Fibroblast of skin of right biceps (primary cell): ENCODE measurements at places on chromosomes 11 and 22.
A peak's percentile ranks its signal among the peaks of the same experiment; 100 is the strongest.

DNA sequence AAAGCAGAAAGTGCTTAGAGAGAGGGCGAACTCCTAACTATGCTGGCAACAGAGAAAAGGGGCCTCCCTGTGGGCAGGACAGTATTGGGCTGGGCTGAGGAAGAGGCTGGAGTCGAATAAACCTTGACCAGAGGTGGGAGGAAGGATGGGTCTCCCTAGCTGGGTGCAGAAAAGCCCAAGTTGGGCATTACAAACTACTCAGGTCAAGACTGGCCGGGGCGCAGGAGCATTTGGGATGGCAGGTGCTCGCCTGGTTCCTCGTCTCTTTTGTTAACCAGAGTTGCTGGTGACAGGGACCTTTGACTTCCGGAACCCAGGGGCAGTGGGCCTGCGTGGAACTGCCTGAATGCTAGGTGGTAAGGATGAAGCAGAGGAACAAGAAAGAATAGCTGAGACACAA is 80.3 kb upstream of the SHISAL1 start:
- DNase-seq = no peak

DNA sequence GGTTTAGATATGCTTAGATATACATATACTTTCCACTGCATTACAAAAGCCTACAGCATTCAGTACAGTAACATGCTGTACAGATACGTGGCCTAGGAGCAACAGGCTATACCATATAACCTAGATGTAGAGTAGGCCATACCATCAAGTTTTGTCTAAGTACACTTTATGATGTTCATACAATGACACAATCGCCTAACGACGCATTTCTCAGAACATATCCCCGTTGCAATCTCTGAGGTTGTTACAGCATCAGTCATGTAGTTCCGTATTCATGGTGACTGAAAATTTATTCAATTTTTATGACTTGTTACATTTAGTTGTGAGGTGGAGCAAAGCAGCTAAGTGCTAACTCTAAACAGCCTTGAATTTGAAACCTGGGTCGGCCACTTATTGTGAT is 6.7 kb downstream of the ZBTB44 start:
- no peak for DNase-seq

- DNase-seq = peak; percentile 85
Measured at GRCh38 chr22:29625090-29625825, 21.8 kb downstream of the NF2 start.

GRCh38 chr11:133705873-133706272 is 139.4 kb downstream of the SPATA19 start:
- no peak for DNase-seq

DNA sequence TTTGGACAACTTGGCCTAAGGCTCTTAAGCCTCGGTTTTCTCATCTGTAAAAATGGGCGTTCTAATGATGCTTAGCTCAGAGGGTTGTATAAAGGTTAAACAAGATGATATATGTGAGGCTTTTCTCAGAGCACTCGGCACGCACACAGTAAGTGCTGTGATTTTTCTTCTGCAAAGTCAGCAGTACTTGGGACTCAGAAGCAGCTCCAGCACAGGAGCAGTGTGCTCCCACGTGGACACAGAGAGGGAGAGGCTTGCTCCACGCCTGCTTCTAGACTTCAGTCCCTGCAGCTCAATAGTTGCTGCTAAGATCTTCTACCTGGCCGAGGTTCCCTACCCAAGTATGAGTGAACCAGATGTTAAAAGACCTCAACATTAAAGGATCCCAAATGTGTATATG is 39.9 kb upstream of the PHF21A start:
- no peak for DNase-seq

DNA sequence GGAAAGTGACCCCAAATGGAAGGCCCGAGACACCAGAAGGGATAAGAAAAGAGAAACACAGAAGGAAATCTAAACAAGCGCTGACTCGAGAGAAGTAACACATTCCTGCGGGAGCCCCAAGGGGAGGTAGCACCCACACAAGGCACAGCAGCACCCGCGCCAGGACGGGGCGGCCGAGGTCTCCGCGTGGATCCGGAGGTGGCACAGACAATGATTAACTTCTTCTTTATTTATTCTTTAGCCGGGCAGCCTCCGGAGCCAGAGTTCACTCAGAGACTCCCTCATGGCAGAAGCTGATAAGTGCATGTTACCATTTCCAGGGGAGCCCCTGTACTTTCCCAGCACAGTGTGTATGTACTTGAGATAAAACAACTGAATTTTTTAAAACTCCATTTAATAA is 5.1 kb downstream of the TOLLIP start:
- no peak for DNase-seq

DNA sequence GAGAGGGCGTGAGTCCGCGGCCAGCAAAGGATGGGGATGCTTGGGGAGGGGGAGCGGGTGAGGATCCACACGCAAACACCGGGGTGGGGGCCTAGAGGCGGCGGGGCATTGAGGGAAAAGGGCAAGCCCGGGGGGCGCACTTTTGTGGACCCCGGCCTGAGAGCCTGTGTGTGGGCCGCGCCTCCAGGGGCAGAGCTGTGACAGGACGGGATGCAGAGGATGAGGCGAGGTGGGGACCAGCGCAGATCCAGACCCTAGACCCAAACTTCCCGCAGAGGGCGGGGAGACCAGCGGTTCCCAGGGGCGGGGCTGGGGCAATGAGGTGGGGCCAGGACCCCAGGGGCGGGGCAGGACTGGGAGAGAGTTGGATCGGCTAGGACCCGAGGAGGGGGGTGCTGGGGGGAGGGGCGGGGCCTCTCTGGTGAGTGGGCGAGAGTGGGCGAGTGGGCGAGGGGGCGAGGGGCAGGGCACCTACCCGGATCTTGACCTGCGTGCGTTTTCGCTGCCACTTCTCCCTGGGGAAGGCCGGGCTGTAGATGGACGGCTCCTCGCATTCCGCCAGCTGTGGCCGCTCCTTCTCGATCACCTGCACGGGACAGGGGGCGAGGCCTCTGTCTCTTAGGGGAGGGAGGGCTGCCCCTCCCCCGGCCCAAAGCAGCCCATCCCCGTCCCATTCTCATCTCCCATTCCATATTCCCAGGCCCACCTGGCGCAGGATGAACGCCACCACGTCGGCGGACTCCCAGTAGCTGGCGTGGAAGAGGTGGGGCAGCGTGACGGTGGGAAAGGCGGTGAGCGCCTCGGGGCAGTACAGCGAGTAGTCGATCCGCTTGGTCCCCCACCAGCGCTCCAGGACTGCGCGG is 10.6 kb downstream of the PITPNM1 start:
- DNase-seq = no peak

DNA sequence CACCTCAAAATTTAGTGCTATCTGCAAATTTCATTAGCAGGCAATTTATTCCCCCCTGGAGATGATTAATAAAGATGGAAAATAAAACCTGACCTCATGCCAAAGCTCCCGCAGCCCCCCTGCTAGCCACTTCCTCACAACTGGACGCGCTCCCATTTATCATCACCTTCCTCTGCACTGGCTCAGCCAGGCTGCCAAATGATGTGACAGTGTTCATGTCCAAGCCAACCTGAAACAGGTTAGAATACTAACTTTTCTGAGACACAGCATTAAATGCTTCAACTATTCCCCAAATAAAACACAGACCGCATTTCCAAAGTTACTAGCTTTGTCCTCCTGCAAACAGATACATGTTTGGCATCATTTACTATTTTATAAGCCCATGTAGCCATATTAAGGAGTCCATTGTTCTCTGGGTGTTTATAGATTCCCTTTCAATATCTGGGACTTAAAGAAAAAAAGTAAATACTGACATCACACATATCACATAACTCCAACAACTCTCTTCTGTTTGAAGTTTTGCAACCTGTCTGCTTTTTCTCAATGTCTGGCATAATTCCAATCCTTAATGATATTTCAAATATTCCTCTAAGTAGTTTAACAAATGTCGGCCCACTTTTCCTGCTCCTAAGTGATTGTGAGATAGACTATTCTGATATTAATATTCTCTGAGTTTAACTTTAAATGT is 829.7 kb upstream of the FAT3 start:
- DNase-seq = no peak

- peak; percentile 73 for DNase-seq
Measured at GRCh38 chr22:21646608-21647590, 4.8 kb downstream of the SDF2L1 start.

GRCh38 chr11:118621071-118621783 is 13.8 kb downstream of the PHLDB1 start:
- DNase-seq = peak; percentile 92

DNA sequence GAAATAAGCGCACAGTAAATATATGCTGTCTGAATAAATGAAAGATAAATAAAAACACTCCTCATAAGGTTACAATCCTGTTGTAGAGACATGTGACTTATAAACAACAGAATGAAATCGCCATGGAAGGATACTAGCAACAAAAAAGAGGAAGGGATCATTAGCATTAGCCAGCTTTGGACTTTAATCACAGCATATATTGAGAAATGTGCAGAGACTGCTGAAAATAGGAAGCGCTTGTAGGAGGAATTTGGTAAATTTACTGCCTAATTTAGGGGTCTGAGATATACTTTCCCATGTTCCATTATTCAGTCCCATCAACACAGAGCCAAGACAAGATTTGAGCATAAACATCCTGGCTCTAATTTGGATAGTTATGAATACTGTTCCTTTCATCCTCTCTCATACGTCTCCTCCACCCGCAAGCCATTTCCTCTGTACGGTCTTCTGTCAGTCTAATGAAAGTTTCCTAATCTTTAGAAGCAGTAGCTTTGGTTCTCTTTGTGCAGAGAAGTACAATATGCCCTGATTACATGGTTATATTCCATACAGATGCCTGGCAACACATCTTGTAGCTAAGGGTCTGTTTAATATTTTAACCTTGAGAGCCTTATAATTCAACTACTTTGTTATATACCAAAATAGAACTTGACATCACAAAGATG is 37.1 kb upstream of the AKIP1 start:
- peak; percentile 17 for DNase-seq

GRCh38 chr11:130804306-130805076 is 111.8 kb downstream of the SNX19 start:
- DNase-seq = no peak

DNA sequence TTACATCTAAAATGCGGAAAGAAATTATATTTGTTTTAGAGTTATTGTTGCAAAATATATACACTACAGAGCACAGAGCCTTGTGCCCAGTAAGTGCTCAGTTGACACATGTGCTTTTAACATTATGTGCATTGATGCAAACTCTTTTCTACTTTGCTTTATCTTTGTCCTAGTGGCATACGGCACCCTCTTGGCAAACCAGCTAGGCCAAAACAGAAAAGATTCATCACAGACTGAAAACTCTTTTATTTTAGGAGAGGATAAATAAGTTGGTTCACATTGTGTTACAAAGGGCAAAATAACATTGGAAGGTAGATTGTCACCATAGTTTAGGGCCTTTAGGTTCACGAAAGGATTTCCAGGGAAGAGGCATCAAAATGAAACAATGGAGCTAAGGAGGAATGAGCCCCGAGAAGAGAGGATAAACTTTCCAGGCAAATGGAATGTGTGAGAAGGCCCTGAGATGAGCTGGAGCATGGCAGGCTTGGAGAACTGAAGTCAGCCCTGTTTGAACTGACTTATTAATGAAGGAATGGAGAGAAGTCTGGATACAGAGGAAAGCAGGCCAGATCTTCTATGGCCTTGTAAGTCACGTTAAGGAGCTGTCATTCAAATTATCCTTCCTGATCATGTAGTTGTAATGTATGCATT is 23.5 kb upstream of the TOP3B start:
- DNase-seq = no peak

DNA sequence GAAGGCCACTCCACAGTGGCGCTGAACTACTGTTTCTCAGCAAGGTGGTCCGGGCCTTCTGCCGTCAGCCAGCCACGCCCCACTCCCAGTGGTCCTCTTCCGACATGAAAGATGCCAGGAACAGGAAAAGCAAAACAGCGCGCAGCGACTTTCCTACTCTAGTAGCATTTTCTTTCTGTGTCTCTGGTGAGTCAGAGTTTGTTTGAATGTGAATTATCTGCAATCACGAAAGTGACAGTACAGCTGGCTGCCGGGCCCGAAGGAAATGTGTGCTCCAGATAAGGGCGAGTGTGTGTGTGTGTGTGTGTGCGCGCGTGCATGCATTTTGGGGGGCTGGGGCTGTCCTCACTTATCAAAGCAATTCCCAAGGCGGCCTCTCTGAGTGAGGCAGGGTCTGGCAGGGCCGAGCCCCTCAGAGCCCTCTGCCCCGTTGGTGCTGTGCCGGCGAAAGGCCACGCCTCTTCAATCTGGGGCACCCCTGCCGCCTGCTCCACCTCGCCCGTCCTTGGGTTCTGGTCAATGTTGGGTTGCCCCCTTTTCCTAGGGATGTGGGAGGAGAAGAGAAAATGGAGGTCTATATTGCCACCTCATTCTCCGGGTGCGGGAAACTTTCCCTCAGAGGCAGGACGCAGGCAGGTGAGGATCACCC is 288.5 kb downstream of the KIRREL3 start:
- peak; percentile 74 for DNase-seq

- DNase-seq = no peak
Measured at GRCh38 chr22:48869161-48869560, 958.5 kb downstream of the BRD1 start.

DNA sequence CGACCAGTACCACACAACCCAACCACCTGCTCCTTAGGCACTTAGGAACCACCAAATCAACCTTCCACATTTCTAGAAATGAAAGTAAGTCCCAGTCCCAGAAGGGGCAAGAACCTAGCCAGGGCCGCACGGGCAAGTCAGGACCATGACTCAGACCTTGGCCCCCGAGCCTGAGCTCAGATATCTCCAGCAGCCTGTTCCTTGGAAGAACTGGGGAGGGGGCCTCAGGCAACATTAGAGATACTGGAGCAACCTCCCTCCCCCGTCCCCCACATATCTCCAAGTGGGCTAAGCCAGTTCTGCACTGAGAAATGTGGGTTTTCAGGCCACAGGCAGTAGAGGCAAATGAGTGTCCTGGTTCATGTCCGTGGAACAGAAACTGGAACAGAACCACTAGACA is 7.7 kb downstream of the ARAP1 start:
- DNase-seq = no peak

GRCh38 chr11:62477927-62478326 is 59.1 kb downstream of the SCGB1A1 start:
- DNase-seq = no peak

GRCh38 chr22:37343348-37343747 is 61.0 kb downstream of the CYTH4 start:
- no peak for DNase-seq

DNA sequence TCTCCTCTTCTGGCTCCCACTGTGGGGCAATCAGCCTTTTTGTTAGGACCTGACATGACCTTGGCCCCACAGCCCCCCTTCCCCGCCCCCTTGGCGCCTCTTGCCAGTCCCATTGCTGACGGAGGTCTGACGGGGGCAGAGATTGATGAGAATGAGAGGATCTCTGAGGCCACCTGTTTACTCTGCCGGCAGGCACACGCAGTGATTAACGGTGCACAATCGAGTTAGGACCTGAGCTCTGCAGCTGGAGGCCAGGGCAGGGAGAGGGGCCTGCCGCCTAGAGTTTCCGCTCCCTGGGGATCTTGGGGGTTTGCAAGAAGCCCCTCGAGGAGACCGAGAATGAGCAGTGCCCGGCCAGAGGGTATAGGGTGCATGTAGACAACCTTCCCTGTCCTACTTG is 6.8 kb upstream of the CHRM1 start:
- DNase-seq = no peak

- DNase-seq = no peak
Measured at GRCh38 chr11:2903672-2904011, 18.1 kb upstream of the CDKN1C start.

- no peak for DNase-seq
Measured at GRCh38 chr11:30260813-30261212, 30.0 kb downstream of the FSHB start.

- DNase-seq = no peak
Measured at GRCh38 chr22:22870577-22871404, 16.8 kb upstream of the IGLL5 start.
